ENCODE measurements at places on chromosomes 7 and 10. TPM values are rescaled to one million over a fixed set of nuclear protein-coding genes. Genes with fewer than 3 reads are reported as not detected.

GRCh38 chr7:10708447-10708846, 265.2 kb upstream of the PHF14 start:
- no peak for DNase-seq

DNA sequence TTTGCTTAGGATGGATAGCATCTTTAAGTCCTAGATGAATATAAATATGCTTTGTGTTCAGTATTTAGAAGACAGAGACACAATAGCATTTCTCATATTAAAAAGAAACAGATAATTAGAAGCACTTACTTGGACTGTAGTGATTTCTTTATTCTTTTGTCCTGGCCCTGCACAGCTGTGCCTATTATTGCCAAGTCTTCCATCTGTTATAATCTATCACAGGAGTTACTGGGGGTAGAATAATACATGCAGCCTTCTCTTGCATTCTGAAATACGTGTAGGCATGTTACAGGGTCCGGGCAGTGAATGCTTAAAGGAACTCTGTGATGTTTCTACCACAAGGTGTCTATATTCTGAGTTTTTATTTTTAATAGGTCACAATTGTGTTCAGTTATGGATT, 461.5 kb upstream of the COBL start:
- no peak for DNase-seq

GRCh38 chr7:142357953-142358520, 100.2 kb upstream of the PRSS58 start:
- DNase-seq, result no peak

GRCh38 chr7:40429826-40430225, 295.0 kb downstream of the SUGCT start:
- no peak for DNase-seq

DNA sequence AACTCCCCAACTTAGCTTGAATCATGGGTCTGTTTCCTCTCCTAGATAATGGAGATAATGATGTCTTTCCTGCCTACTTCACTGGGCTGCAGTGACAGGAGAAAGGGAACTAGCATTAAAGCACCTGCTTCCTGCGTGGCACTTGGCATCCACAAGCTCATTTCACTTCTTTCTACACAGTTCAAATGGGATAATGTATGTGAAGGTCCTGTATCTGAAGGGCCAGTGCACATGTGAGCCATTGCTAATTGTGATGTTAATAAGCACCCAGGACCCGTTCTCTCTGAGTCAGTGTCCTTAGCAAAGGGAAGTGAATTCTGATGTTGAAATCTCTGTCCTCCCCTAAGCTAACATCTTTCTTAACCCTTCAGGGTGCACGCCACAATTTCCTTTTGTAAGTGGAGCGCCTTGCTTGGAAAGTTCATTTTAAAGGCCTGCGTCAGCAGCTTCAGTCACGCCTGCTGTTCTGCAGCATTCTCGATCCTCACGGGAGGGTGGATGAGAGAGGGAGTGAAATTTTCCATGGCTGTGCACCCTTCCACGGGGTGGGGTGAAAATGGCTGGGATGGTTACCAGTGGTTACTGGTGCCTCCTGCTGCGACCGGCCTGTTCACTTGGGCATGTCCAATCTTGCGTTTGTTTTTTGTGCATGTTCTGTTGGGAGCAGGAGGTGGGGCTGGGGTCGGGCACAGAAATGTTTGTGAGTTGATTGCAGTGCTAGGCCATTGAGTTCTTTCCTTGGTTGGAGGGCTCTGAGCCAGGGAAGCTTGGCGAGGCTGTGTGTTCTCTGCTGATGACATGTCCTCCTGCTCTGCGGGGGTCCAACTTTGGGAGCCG, 59.2 kb downstream of the HK1 start:
- no peak for DNase-seq

PON3 gene
- 0.17 TPM for total RNA-seq

CALML5 gene
- total RNA-seq, result not detected
